ENCODE measurements at places on chromosomes 7 and 10. TPM values are rescaled to one million over a fixed set of nuclear protein-coding genes. Genes with fewer than 3 reads are reported as not detected.
A peak's percentile ranks its signal among the peaks of the same experiment; 100 is the strongest.

The CCDC71L gene
- polyA plus RNA-seq = 7.5 TPM

The AQP1 gene
- 184 TPM for polyA plus RNA-seq

The ZNF488 gene
- polyA plus RNA-seq = 5.8 TPM

The MGMT gene
- 13.8 TPM for polyA plus RNA-seq

The TMEM229A gene
- 0.13 TPM for polyA plus RNA-seq

The HOXA9 gene
- 124 TPM for polyA plus RNA-seq

The SPRN gene
- 4.5 TPM for polyA plus RNA-seq

The SPDYE9 gene
- polyA plus RNA-seq = 1.5 TPM

The GPR85 gene
- polyA plus RNA-seq = 1.0 TPM

The BLNK gene
- polyA plus RNA-seq = 53.6 TPM

The PAPSS2 gene
- 37.2 TPM for polyA plus RNA-seq

The STRIP2 gene
- 5.7 TPM for polyA plus RNA-seq

The CARD11 gene
- polyA plus RNA-seq = 1.1 TPM

The KIAA1549 gene
- 15.5 TPM for polyA plus RNA-seq

GRCh38 chr7:25395976-25396375 lies 167.7 kb upstream of the NPVF start:
- no peak for DNase-seq

DNA sequence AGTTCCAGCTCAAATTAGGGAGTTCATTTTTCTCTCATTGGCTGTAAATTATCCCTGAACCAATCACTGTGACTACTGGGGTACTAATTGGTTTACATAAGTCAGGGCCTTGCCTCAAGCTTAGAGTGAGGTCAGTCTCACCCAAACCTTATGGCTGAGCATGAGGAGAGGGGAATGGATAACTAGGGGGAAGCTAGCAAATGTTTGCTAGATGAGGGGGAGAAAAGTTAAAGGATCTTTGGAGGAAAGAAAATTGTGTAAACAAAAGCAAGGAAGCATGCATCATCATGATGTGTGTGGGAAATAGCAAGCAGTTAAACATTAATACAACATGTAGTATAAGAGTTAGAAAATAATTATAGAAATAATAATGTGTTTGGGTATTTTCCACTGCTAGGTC lies 121.9 kb downstream of the BBS9 start:
- DNase-seq = no peak

DNA sequence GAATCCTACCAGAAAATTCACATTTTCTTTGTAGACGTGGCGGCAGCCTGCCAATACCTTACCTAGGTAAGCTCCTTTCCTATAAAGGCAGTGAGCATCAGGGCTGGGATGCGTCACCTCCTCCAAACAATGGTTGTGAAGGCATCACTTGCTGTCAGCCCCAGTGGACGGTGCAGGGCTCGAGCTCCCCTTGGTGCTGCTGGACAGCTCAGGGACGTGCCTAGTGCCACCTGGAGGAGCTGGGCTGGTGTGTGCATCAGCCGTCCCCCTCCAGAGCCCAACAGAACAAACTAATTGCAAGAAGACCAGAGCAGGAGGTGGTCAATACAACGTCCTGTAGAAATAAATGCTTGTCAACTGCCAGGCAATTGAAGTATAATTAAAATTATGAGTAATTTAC lies 517.5 kb upstream of the FOXK1 start:
- DNase-seq = no peak

- no peak for DNase-seq
Observed at GRCh38 chr7:141704112-141704511, 2.1 kb upstream of the DENND11 start.

- no peak for DNase-seq
Observed at GRCh38 chr7:112423987-112424386, 26.3 kb upstream of the IFRD1 start.

GRCh38 chr7:148336411-148336810 lies 254.2 kb upstream of the C7orf33 start:
- DNase-seq = no peak

DNA sequence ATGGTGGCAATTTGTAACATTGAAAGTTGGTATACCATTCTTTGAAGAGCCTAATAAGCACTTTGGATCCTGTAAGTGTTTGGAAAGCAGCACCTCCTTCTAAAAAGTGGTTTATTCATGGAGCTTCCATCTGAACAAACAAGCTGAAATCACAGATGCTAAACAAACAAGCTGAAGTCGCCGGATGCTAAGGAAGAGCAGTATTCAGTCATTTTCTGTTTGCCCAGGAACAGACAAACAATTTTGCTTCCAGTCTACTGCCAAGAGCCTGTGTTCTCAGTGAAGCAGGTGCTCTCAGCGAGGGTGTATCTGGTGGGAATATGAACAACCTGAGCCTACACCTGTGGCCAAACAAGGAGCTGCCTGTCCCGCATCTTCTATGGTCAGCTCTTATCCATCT lies 6.3 kb downstream of the COL28A1 start:
- DNase-seq = no peak

DNA sequence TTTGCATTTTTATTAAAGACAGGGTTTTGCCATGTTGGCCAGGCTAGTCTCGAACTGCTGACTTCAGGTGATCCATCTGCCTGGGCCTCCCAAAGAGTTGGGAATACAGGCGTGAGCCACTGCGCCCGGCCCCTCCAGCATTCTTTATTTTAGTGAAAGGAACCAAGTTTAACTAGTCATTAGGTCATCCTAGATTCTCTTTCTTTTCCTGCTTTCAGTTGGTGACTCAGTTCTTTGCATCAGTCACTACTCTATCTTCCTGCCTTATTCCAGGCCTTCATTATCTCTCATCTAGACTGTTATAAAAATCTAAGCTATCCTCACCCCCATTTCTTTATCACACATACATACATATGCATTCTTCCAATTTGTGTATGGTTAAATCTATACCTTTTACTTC lies 63.7 kb downstream of the PRSS58 start:
- DNase-seq = no peak

DNA sequence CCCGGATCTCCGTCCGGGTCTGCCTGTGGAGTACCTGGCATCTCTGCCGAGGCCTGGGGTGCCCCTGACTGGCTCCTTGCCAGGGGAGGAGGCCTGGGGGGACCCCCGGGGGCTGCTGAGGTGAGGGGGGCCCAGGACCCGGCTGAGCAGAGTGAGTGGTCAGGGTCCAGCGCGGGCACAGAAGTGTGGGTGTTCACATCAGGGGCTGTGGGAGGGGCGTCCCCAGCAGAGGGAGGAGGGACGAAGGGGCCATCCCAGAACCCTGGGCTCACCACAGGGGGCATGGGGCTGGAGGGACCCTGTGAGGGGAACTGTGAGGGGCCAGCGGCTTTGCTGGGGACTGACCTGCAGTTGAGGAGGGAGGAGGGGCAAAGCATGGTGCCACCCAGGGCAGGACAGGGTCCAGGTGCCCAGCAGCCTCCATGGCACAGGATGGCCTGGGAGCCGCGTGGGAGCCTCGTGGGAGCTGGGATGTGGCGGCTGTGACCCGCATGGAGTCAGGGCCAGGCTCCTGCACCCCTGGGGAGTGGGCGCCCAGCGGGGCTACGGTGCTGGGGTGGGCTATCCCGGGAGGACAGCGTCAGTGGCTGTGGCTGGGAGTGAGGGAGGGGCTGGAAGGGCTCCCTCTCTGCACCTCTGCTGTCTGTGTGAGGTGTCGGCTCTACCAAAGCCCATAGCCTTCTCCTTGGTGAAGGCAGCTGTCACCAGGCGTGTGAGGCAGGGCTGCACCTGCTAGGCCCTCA lies 91.2 kb downstream of the DNAJB6 start:
- DNase-seq = no peak

- DNase-seq = no peak
Observed at GRCh38 chr7:1988533-1988930, 244.2 kb downstream of the MAD1L1 start.

- no peak for DNase-seq
Observed at GRCh38 chr10:36393801-36394200, 731.6 kb upstream of the ANKRD30A start.

- peak; percentile 65 for DNase-seq
Observed at GRCh38 chr7:54664235-54665228, 94.5 kb downstream of the SEC61G start.

GRCh38 chr7:52956379-52956915 lies 79.0 kb upstream of the POM121L12 start:
- no peak for DNase-seq

GRCh38 chr10:61271127-61271780 lies 181.9 kb downstream of the TMEM26 start:
- no peak for DNase-seq

- DNase-seq = no peak
Observed at GRCh38 chr7:1103009-1103788, 15.3 kb downstream of the GPER1 start.

DNA sequence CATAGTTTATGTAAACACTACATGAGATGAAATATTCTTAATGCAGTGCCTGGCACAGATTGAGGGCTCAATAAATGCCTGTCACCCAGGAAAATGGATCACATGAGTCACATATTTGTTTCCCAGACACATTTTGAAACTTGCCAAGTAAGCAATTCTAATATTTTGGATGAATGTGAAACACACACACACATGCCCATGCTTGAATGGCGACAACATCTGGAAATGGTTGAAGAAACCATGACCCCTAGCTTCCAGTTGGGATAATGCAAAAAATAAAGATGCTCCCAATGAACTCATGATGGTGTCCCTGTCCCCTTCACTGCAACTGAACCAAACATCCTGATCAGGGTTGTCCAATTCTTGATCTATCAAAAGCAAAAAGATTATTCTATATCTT lies 797.3 kb downstream of the XPNPEP1 start:
- DNase-seq = no peak

DNA sequence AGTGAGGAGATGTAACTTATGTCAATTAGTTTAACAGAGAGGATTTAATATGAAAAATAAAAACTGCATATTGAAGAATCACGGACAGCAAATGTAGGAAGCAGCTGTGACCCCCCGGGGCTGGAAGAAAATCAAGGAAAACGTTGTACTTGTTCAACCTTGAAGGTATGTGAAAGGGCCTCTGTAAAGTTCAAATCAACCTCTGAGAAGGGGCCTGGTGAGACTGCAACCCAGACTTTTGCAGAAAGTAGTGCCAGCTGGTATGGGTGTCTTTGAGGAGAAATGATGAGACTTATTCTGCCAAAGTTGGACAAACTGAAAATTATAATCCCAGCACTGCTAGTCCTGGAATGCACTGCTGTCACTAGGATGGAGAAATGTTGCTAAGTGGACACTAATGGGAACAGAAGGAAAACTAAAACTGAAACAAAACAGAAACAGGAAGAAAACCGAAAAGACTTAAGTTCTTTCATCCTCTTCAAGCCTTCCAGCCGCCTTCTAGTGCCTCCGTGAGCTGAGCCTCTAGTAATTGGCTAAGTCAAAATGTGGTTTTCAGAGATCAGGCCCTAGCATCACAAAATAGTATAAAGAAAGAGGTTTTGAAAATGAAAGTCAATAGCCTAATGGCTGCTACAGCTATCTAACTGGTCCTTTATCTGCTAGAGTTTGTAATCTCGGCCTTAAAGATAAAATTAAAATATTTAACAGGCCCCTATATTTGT lies 253.7 kb upstream of the SORCS1 start:
- no peak for DNase-seq

DNA sequence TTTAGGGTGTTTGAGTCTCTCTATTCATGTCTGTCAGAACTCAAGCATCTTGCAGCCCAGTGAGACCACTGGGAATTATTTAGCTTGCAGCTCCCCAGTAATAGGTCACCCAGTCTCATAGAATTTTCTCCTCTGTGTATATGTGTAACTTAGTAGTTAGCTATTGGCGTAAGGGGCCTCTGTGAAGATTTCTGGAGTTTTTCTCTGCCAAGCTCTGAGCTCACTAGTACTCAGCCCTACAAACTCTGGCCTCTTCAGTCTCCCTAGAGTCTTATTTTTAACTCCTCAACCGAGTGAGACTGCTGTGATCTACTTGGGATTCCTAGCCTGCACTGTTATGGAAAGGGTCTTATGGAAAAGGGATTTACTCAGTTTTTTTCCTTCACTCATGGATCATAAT lies 90.2 kb downstream of the PPP1R9A start:
- no peak for DNase-seq

GRCh38 chr10:69570050-69570816 lies 3.0 kb downstream of the NEUROG3 start:
- DNase-seq = no peak

DNA sequence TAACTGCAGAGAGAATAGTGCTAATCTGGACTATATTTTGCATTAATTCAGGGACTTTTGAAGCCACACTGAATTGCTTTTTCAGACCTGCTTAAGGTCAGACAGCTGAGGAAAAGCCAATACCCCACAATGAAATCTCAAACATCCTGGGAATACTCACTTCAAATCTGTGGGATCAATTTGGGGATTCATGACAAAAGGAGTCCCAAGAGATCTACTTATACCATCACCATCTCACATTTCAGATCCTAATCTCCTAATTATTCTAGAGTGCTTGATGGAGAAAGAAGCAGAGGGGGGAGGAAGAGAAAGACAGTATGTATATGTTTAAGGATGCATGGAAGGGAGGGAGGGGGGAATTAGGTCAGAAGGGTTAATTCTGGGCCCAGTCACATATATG lies 202.2 kb downstream of the CACNA2D1 start:
- DNase-seq = no peak

- DNase-seq = no peak
Observed at GRCh38 chr7:98879198-98879978, 1.1 kb downstream of the TRRAP start.

DNA sequence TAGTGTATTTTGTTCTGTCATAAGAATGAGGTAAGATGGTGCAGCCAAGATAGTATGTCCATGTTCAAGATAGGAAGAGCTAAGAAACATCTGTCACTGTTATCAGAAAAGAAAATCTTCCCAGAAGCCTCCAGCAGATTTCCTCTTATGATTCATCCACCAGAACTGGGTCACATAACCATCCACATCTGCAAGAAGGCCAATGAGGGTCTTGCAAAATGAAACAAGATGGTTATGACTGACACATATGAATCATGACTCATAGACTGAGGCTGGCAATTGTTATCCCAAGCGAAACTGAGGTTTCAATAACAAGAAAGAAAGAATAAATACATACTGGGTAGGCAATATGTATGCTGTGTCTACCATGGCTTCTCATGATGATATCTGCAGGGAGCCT lies 30.3 kb downstream of the CCNJ start:
- DNase-seq = no peak

GRCh38 chr10:114271075-114271778 lies 32.2 kb downstream of the VWA2 start:
- DNase-seq = no peak

DNA sequence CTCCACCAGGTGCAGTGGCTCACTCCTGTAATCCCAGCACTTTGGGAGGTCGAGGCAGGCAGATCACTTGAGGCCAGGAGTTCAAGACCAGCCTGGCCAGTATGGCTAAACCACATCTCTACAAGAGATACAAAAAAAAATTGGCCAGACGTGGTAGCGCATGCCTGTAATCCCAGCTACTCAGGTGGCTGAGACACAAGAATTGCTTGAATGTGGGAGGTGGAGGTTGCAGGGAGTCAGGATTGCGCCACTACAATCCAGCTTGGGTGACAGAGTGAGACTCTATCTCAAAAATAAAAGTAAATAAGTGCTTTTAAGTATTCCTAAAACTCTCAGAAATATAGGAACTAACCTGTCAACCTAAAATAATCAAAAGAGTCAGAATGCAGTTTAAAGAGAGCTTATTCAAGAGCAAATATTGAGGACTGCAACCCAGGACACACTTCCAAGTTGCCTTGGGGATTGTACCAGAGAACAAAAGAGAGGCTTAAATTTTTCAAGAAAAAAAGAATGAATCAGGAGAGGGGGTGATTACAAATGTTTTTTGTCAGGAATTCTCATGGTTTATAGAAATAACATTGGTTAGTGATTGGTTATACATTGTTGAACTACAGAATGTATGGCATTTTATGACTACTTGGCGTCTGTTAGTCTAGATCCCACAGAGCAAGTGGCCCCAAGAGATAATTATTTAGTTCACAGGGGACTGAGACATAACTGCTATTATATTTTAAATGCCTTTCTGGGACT lies 33.2 kb upstream of the PPP1R9A start:
- DNase-seq = no peak
